Stimulated activated naive CD4-positive, alpha-beta T cell (primary cell): ENCODE measurements at places on chromosomes 7 and 10.

DNA sequence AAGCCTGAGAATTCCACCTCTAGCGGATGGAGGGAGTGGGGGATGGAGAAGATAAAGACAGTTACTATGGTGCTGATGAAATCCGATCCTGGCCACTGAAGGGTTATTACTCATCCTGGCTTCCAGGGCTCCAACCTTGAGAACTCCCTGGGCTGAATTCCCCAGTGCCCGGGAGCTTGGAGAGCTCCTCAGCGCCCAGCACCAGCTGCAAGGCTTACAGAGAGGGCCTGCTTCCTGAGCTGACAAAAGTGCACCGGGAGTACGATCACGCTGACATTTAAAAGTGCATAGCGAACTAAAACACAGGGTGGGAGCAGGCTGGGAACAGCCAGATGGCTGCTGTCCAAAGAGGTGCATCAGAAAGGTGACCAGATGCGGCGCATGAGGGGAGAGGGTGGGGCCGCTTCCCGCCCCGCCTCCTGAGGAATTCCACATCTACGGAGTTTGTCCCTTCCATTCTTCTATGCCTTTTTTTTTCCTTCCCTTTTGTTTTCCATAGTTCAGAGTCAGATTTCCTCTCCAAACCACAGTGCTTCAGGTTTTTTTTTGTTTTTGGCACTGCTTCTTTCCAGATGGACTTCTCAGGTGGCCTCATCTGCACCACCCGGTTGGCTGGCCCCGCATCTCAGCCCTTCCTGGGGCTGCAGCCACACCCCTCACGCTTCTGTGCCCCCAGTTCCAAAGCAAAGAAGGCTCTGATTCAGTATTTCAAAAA lies 62.4 kb upstream of the MKRN1 start:
- no peak for DNase-seq

- no peak for DNase-seq
Measured at GRCh38 chr10:45106236-45106856, 105.6 kb downstream of the ZNF22 start.

GRCh38 chr10:67802767-67803538 lies 35.0 kb downstream of the DNAJC12 start:
- no peak for DNase-seq

GRCh38 chr7:130350945-130351790 lies 6.6 kb downstream of the CPA5 start:
- DNase-seq: no peak

GRCh38 chr7:30168835-30169573 lies 34.2 kb downstream of the MTURN start:
- DNase-seq: no peak

- DNase-seq: no peak
Measured at GRCh38 chr7:105610165-105610930, 29.1 kb upstream of the EFCAB10 start.

GRCh38 chr7:5041047-5041446 lies 4.6 kb upstream of the RBAK start:
- no peak for DNase-seq

DNA sequence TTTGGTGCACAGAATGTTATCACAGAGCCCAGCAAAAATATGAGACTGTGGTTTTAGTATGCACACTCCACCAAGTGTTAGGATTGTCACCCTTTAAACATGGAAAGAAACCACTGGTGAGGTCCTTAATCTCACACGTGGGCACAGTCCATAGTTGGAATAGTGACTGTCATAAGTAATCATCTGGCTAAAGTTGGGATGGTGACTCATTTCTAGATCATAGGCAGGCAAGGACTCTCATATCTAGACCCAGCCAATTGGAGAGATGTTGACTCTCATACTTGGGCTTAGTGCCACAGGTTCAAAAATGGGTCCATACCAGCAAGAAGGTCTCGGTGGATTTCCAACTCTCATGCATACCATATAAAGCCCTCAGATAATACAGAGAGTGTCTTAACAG lies 39.6 kb upstream of the ZNF680 start:
- DNase-seq: no peak

DNA sequence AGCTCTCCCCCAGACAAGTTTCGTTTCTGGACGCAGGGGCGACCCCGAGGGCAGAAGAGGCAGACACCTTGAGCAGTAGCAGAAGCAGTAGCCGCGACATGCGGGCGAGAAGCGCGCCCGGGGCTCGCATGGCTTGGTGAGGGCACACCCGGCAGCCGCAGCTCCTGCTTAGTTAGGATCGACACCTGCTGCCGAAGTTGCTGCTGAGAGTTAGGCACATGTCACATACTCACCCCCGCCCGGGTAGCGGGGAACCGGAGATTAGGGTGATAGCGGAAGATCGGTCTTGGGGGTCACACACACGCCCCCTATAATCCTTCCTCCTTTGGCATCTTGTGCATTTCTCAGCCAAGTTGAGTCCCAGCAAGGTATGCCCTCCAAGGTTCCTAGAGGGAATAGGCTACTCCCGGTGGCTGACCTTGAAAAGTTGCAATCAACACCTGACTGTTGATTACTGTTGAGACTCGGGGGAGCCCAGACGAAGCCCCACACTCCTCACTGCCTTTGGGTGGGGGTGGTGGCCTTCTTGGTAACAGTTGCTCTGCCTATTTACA lies 668 bp downstream of the GPR37 start:
- DNase-seq: no peak

GRCh38 chr7:48244864-48245271 lies 73.6 kb downstream of the ABCA13 start:
- no peak for DNase-seq

DNA sequence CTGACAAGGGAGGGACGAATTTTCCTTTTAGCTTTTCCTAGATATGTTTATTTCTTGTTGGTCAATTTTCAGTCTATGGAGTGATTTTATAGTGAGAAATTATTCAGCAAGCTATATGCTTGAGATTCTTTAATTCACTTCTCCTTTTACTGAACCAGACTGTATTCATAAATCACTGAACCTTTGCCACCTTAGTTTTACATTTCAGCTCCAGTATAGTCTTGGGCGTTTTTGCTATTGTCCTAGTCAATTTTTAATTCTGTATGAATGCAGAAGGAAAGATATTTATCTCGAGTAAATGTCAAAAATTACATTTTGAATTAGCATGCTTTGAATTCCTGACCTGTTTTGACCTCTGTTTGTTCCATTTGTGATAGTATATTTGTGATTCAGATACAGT lies 468.9 kb downstream of the IPMK start:
- DNase-seq: no peak

GRCh38 chr7:3193379-3194120 lies 107.5 kb upstream of the SDK1 start:
- no peak for DNase-seq

DNA sequence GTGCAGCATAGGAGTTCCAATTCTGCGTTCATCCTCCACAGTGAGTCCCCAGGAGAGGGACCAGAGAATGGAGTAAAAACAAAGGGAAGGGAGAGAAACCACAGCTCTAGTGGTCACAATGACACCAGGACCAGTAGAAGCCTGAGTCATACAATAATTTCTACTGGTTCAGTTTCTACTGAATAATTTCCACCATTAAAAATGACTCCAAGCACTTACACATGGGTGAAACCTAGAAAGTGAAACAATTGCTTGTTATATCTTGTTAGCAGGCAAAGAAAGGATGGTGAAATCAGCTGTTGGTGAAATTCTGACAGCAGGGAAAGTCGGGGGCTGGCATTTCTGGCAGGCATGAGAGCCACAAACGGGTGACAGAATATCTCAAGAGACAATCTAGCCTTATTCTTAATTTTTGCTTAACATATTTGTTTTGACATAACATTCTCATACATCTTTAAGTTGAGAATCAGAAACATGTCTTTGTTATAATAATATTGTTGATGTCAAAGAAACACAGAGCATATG lies 1065.8 kb upstream of the C7orf33 start:
- no peak for DNase-seq

DNA sequence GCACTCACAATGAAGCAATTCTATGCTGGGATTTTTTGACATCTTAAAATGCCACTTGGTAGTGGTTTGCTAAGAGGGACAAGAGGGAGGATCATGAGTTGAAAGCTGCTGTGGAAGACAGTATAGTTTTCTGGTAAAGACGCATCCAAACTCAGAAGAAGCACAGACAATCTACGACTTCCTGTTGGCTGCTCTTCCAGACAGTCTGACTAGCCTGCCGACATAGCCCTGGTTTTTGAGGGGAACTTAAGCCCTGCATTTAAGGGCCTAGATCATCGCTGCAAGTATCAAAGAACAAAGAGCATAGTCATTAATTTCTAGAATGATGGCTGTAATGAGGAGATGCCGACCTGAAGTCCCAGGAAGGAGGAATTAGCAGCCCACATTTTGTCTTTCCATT lies 99.9 kb upstream of the IKZF1 start:
- no peak for DNase-seq

DNA sequence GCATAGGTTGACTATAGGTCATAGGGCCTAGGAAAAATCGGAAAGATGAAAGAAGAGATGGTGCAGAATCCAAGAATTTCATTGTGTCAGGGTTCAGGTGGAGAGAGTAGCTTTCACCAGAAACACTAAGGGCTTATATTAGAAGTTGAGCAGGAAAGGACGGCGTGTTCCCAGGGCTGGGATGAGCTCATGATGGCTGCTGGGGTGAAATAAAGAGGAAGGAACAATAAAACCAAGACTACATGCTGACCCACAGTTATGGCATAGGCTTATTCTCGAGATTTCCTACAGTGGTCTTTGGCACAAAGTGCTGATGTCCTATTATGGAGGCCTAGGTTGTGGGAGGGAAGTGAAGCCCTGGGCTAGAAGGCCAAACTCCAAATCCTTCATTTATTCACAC lies 195.8 kb downstream of the PTEN start:
- DNase-seq: no peak

GRCh38 chr7:57348646-57349269 lies 101.2 kb upstream of the ZNF716 start:
- no peak for DNase-seq

DNA sequence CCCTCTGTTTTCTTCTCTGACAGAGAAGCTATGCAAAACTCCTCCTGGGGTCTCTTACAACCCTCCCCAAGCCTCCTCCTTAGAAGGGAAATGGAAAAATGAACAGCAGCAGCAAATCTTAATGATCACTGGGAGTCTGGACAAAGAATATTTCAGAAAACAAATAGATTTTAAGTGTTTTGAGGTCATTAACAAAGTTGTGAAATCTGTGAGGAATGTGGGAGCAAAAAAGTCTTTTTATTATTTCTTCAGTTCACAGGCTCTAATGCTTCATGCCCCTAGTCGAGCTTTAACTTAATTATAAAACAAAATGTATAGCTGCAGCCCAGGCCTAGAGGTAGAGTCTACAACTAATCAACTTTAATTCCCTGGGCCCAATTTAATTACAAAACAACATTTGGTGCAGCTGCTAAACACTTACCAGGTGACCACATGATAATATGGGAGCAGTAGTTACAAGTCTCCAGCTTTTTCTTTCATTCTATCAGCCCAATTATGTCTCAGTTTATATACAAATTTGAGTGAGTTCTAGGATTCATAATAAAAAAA lies 293.2 kb downstream of the THSD7A start:
- no peak for DNase-seq

DNA sequence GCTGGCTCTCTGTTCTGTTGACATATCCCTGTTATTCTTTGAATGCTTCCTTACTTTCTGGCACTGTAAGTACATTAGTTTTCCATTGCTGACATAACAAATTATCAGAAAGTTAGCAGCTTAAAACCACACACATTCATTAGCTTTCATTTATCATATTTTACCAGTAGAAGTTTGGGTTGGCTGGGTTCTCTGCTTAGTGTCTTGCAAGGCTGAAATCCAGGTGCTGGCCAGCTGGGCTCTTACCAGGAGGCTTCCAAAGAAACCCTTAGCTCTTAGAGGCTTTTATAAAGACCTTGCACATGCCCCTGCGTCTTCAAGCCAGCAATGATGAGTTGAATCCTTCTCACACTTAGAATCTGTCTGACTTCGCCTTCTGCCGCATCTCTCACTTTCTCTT lies 160.6 kb downstream of the MLLT10 start:
- DNase-seq: no peak
